EL (cell line): ENCODE measurements at places on chromosomes 16 and 17.

DNA sequence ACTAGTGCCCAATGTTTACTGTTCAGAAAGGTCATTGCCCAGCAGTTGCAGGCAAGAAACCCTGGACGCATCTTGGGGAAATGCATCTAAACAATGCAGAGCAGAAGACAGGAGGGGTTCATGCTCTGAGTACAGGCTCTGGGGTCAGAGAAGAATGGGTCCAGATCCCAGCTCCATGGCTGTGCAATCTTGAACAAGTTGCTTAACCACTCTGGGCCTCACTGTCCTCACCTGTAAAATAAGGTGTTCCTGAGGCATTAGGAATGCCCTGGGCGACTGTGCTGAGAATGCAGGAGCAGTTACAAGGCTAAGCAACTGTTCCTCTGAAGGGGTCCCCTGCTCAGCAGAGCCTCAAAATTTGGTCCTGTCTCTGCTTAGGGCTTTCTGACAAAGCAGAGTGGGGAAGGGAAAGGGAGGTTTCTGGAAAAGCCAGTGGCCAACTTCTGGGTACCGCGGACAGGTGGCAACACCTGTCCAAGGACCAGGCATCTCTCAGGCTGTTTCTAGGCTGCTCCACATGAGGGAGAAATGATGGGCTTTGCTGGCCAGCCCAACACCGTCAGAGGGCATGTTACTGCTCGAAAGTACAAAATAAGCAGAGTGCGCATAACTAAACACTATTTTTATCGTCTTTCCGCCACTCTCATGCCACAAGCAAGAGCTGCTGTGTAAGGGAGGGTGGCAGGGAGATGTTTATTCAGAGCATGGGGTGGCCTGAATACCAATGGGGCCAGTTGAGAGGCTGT lies 176.8 kb downstream of the XYLT1 start:
- DNase-seq: no peak

- DNase-seq: no peak
Observed at GRCh38 chr16:15916323-15916722, 27.9 kb upstream of the CEP20 start.

GRCh38 chr16:89722392-89723278 lies 1.3 kb downstream of the ZNF276 start:
- no peak for DNase-seq

- no peak for DNase-seq
Observed at GRCh38 chr16:53908731-53909130, 204.8 kb downstream of the FTO start.

DNA sequence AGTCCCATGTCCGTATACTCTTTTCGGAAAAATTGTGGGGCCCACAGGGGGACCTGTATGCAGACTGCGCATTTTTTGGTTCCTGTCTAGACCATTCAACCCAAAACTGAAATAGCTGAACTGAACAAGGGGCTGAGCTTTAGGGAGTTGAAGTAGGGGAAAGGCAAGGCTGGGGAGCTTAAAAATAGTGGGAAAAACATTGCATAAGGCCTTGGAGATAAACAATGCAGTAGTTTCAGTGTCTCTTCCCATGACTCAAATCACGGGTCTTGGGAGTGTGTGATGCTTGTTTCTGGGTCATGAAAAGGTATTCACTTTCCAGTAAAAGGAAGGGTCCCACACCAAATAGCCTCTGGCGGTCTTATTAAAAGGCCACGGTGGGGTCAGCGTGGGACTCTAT lies 402.8 kb upstream of the SALL1 start:
- no peak for DNase-seq

- DNase-seq: no peak
Observed at GRCh38 chr16:86797700-86798099, 219.4 kb downstream of the FOXL1 start.

GRCh38 chr17:50161911-50162288 lies 3.9 kb upstream of the SGCA start:
- DNase-seq: no peak

DNA sequence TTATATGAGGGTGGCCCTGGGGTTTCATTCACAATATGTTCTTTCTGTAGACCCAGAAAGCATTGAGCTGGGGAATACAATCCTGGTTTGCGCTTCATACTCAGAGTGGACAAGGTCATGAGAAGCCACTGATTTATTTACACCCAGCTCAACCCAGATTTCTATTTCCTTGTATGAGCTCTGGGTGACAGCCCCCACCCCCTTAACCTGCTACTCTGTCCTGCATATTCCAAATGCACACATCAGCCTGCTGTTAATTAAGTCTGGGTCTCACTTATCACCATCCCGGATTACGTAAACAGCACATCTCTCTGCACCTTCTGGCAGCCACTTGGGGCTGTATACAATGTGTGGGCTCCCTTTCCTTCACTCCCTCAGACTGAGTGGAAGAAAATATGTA lies 102.4 kb downstream of the DNAH9 start:
- DNase-seq: no peak

- DNase-seq: peak; percentile 3
Observed at GRCh38 chr17:65930140-65930730, 261.7 kb downstream of the CEP112 start.
